ENCODE measurements at places on chromosomes 11 and 22.

DNA sequence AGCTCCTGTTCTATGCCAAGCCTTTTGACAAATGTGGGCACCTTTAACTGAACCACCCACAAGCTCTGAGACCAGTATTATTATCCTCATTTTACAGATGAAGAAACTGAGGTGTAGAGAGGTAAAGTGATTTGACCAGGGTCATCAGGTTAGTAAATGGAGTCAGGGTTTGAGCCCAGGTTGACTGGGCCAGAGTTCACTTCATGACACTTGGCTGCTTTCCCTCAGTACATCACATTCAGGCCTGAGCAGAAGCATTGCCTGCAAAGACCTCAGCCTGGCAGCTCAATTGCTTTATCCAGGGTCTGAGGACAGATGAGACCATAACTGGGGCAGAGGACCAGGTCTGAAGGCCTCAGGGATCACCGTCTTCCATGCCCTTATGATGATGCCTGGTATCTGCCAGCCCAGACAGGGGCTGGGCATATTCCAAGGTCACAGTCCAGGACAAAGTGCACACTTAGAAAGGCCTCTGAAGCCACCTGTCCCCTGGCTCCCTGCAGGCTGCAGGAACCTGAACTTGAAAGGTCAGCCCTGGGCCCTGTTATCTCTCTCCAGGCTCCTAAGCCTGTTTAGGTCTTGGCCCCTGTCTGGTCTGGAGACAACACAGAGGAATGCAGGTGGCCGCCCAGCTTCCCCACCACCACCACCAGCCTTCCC lies 32.0 kb downstream of the POU2AF3 start:
- no peak for DNase-seq

DNA sequence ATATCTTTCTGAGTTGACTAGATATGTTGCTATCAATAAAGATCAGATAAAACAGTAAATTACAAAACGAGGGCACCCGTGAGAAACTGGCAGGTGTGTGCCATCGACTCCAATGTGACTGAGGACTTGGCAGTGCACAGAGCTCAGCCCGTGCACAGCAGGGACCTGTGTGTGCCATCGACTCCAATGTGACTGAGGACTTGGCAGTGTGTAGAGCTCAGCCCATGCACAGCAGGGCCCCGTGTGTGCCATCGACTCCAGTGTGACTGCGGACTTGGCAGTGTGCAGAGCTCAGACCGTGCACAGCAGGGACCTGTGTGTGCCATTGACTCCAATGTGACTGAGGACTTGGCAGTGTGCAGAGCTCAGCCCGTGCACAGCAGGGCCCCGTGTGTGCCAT lies 347.2 kb upstream of the B3GAT1 start:
- no peak for DNase-seq

- DNase-seq = no peak
Measured at GRCh38 chr11:15605094-15605493, 490.4 kb downstream of the INSC start.

GRCh38 chr11:64409707-64410403 lies 50.9 kb downstream of the RPS6KA4 start:
- DNase-seq = no peak

DNA sequence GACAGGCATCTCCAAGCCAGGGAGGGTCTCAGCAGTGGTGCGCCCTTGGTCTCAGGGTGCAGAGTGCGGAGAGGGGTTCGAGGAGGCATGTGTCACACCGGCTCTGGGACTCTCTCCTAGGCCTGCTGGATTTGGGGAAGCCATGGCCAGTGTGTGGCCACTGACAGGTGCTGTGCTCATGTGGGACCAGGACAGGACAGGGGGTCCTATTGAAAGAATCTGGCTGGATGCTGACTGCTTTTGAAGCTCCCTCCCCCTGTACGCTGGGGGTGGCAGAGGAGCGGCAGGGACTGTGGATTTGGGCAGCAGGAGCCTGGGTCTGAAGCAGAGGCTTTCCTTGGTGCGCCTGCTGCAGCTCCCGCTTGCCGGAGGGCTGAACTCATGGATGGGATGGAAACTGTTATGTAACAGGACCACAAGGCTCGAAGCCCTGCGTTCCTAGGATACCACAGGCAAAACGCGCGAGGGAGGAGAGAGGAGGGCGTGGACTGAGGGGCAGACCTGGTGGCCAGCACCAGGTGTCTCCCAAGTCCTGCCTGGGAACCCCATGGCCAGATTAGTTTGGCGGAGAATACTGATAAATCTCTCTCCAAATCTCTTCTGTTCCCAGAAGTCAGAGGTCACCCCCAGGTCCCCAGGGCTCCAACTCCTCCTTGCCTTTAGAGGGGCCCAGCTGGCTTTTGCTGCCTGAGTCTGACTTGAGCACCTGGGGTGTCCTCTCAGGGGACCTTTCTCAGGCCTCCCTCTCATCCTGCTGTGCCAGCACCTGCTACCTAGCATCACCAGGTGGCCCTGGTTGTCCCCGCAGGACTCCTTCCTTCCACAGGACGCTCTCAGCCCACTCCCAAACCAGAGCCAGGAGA lies 13.8 kb upstream of the TEF start:
- DNase-seq = no peak
